ENCODE measurements at places on chromosomes 7 and 10.

GRCh38 chr7:122344303-122344620, 39.7 kb upstream of the FEZF1 start:
- no peak for DNase-seq

DNA sequence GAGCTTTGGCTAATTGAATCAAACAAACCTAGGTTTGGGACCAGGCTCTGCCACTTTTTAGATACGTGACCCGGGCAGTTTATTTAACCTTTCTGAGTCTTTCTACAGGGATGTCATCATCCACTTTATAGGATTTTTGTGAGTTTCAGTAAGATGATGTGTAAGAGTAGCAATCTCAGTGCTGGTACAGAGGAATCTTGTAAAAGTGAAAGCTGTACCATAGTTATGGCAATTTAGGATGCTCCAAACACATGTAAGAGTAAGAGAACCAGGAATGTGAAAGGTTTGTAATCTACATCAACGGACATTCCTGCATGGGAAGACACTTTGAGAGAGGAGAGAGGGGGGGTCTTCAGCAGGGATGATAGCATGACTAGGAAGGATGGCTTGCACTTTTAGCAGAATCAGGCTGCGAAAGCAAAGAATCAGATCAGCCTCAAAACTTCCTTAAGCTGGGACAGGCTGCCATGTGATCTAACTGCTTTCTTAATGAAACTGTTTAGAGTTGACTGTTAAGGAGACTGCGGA, 968 bp downstream of the NOLC1 start:
- no peak for DNase-seq

DNA sequence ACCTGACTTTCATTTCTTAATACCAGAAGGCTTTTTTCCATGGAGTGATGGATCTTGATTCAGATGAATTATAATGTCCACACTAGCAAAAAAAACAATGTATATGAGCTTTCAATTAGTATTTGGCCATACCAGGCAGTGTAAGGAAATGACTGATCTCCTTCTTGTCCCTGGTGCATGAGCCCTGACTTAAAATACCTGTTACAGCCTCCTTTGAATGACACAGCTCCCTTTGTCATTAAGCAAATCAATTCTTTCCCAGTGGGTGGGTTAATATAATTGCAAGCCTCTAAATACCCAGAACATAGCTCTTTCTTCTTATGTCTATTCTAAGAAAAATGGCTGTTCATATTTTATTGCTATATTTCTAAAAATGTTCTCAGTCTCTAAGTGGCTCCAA, 164.7 kb downstream of the C1GALT1 start:
- no peak for DNase-seq

DNA sequence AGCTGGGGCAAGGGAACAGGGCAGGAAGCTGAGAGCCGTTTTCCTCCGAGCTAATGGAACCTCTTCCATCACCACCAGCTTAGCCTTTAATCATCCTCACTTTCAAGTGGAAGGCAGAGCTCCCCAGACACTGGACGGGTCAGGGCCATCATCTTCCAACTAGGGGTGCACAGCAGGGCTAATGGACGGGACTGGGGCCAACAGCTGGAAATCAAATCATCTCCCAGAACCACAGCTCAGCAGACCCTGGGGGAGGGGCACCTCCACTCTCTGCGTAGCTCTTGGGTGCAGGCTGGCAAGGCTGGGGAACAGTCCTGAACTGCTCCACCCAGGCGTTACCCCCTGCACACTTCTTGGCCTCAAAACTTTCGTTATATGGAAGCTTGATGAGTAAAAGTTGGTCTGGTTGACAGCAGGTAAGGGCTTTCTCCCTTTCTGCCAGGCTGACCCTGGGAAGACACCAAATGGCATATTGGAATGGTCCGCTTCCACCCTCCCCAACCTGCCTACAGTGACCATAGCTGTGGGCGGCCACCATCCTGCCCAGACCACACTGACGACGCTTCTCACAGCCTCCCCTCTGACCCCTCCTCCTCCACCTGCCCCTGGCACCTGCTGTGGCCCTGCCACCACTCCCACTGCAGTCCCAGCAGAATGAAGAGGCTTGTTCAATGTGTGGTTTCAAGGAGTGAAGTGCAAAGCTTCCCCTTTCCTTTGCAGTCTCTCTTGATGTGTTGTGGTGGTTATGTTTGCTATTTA, 51.7 kb upstream of the RET start:
- no peak for DNase-seq

- DNase-seq: no peak
Observed at GRCh38 chr10:98533241-98533640, 86.5 kb upstream of the HPS1 start.

DNA sequence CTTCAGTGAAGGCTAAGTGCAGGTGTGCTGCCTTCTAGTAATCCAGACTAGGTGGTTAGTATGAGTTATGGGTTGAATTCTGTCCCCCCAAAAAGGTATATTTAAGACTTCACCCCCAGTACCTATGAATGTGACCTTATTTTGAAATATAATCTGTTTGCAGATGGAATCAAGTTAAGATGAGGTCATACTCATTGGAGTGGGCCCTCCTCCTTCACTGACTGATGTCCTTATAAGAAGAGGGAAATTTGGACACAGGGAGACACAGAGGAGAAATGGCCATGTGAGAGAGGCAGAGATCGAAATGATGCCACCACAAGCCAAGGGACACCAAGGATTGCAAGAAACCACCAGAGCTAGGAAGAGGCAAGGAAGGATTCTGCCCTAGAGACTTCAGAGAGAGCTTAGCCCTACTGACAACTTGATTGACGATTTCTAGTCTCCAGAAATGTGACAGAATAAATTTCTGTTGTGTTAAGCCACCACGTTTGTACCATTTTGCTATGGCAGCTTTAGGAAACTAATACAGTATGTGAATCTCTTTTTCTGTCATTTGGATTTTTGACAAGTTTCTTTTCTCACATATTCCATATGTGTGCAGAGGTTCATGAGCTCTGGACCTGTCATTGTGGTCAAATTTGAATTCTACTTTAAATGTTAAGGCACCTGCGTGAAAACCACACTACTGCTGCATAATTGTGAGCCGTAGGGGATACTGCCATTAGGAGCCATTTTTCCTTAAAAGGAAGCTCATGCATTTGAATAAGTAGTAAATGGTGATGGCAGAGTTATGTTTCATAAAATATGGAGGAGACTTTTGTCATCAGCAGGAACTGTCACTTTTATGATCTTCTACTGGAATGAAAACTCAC, 2.6 kb upstream of the RPA3 start:
- no peak for DNase-seq

- no peak for DNase-seq
Observed at GRCh38 chr10:17580885-17581284, 36.3 kb downstream of the HACD1 start.

- DNase-seq: no peak
Observed at GRCh38 chr10:98131619-98132018, 2.8 kb upstream of the R3HCC1L start.

DNA sequence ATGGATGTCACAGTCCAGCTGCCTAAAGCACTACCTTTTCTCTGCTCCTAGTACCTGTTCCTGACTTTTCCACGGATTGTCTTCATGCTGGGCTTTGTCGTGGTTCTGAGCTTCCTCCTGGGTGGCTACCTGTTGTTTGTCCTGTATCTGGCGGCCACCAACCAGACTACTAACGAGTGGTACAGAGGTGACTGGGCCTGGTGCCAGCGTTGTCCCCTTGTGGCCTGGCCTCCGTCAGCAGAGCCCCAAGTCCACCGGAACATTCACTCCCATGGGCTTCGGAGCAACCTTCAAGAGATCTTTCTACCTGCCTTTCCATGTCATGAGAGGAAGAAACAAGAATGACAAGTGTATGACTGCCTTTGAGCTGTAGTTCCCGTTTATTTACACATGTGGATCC, 1.3 kb upstream of the INTS15 start:
- peak; percentile 51 for DNase-seq

DNA sequence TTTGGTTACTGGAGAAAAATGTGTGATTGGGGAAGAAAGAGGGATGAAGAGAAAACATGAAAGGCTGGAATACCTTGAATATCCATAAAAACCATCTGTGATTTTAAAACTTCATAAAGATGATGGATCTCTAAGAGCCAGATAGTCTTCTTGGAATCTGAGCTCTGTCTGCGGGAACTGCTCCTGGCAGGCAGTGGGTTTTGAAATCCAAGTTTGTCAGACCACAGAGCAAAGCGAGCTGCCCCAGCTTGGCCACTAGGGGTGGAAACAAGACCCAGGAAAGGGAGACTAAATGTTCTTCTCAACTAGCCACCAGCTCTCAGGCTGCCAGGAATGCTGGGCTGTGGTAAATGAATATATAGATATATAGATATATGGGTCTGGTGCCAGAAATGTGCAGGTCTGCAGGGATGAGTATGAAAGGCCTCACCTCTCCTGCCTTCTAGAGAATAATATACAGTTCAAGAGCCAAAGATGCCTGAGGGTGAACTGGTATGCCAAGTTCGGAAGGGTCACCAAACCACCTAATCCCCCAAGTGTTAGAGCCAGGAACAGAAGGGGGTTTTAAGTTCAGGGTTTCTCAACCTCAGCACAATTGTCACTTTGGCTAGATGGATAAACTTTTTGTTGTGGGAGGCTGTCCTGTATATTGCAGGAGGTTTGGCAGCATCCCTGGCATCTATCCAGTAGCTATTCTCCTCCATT, 208.8 kb downstream of the KCNMA1 start:
- DNase-seq: peak; percentile 8

DNA sequence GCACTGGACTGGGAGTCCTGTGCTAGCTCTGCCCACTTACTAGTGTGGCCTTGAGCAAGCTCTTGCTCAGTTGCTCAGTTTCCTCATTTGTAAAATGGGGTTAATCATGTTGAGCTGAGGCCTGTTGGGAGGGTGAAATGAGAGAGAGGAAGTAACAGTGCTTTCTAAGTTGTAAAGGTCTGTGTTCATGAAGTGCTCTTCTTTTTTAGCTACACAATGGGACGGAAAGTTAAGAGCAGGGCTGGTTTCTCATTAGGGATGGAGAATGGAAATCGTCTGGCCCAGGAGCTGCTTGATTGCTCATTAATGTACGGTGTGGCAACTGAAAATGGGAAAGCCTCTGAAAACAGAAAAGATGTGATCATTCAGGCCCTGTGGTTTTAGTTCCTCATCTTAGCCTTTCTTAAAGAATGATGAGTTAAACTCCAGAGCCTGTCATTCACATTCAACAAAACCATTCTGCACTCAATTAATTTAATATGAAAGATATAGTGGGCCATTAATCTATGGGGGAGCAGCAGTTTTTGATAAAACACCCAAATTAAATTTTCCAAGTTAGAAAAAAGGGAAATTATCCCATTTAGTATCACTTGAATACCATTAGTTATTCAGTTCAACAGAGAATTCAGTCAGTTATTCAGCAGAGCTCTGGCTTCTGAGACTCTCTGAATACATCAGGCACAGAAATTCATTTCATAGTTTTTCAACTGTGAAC, 60.5 kb downstream of the SH2D4B start:
- DNase-seq: no peak

GRCh38 chr7:117839507-117839906, 33.7 kb downstream of the CTTNBP2 start:
- DNase-seq: no peak

DNA sequence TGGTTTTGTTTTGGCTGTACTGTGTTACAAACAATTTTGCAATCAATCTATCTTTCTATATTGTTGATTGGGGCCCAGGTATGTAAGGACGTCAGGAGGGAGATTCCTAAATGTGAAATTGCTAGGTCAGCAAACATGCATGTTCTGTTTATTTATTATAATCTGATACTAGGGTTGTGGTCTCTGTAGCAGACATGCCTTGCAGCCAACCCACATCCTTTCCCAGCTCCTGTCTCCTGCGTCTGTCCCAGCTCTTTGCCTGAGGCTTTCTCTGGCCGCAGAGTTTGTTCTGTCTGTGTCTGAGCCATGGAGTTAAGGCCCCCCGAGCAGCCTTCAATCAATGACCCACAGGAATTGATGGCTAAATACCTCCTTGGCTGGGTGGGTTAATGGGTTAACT, 124.0 kb upstream of the ZEB1 start:
- DNase-seq: no peak

DNA sequence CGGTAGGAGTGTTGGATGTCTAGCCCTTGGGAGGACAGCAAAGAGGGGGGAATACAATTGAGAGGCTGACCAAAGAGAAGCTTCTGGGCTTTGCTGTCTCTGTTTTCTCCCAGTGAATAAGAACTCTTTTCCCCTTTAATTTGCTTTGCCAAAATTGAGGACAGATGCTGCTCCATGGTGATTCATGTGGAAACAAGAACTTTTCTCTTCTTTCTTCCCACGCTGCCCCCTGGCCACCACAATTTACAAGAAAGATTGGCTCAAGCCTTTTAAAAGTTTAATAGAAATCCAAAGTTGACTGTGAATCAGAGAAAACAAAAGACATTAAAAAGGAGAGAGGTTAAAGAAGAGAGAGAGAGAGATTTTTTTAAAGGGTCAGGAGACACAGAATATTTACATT, 49.0 kb downstream of the PRR15 start:
- DNase-seq: no peak

- no peak for DNase-seq
Observed at GRCh38 chr10:127740596-127740995, 3.6 kb downstream of the FOXI2 start.

- DNase-seq: no peak
Observed at GRCh38 chr10:27461312-27461711, 42.8 kb upstream of the RAB18 start.

All from HepG2 (cell line).